ENCODE measurements at places on chromosomes 13 and 19.

GRCh38 chr19:29075149-29075548, 137.8 kb downstream of the UQCRFS1 start:
- no peak for DNase-seq

DNA sequence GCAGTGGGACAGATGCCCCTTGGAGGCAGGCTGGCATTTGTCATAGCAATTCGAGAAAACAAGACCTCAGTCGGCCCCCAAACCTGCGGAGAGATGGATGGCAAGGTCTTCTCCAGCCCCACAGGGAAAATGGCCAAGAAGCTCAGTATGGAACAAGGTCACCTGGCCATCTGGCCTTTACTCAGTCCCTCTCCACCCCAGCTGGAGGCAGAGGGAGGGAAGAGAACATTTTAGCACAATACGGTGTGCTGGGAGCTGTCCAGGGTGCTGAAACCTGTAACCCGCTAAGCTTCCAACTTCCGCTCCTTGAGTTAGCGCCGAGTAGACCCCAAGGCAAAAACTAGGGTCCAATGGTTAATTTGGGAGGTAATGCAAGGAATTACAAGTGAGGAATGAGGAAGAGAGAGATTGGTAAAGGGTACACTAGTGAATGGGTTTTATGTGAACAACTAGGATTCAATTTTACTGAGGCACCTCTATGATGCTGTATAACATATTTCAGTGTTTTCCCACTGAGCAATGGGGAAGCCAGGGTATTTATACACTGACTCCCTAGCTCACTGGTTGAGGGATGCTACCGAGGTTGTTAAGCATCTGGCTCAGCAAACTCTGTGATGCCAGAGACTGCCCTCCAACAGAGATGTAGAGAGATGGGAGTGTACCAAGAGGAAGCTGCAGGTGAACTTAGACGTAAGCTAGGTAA, 64.3 kb downstream of the CACNA1A start:
- DNase-seq, result peak; percentile 32

- DNase-seq, result no peak
Measured at GRCh38 chr13:106393776-106394175, 141.7 kb downstream of the EFNB2 start.

GRCh38 chr19:2582984-2583956, 107.3 kb downstream of the GADD45B start:
- DNase-seq, result no peak

GRCh38 chr13:78197231-78197630, 278.6 kb upstream of the EDNRB start:
- no peak for DNase-seq

GRCh38 chr13:75935805-75936204, 299.7 kb downstream of the LMO7 start:
- DNase-seq, result no peak

- no peak for DNase-seq
Measured at GRCh38 chr13:112877539-112877938, 91.5 kb upstream of the MCF2L start.

DNA sequence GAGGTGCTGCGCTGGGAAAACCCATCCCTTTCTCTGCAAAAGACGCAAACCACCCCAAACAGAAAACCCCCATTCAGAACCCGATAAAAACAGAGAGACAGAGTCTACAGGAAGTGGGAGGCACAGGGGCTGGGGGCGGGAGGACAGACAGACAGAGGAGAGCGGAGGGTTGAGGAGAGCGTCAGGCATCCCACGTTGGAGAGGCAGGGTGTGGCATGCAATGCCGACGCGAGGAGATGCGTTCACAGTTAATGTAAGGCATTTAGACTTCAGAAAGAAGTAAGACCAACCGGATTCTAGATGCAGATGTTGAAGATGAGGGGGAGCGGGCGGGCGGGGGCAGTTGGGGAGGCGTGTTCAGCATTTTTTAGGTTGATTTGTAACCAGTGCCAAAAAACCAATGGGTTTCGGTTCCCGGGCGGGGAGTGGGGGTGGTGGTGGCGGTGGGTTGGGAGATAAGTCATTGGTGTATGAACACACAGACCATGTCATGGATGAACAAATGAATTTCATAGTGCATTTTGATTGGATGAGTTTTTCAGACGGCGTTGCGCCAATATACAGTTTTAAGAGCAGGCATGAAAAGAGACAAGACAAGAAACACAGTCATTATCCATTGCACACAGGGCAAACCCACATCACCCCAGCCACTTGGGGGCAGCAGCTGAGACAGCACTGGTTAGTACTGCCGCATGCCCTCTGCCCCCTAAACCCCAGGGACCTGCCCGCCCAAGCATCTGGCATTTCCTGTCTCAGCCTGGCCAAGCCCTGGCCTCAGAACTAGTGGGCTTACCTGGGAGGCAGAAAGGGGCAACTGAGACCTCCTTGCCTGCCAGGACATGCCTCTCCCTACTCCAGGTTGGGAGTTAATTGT, 91.3 kb downstream of the IER2 start:
- DNase-seq, result no peak

GRCh38 chr19:21468791-21469190, 36.6 kb upstream of the ZNF429 start:
- no peak for DNase-seq

DNA sequence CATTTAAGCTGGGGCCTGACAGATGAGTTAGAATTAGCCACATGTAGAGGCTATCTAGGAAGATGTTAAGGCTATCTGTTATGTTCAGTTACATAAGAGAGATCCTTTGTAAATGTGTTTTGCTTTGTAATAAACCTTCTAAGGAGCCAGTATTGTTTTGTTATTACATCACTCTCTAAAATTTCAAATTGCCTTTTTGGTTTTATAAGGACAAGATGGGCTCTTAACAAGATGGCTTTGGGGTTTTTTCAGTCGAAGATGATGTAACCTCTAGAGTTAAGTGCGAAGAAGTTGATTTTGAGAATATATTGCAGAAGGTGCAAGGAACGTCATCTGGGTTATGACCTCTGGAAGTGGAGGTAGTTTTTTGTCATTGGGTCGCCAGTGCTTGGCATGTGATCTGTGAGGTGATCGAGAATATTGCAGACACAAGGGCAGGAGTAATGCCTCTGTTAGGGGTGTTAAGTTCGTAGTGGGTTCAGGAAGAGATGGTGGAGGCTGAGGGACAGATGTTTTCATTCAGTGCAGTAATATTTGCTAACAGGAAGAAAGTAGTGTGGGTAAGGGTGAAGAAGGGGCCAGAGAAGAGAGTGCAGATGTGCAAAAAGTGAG, 12.7 kb downstream of the LSM14A start:
- DNase-seq, result no peak

DNA sequence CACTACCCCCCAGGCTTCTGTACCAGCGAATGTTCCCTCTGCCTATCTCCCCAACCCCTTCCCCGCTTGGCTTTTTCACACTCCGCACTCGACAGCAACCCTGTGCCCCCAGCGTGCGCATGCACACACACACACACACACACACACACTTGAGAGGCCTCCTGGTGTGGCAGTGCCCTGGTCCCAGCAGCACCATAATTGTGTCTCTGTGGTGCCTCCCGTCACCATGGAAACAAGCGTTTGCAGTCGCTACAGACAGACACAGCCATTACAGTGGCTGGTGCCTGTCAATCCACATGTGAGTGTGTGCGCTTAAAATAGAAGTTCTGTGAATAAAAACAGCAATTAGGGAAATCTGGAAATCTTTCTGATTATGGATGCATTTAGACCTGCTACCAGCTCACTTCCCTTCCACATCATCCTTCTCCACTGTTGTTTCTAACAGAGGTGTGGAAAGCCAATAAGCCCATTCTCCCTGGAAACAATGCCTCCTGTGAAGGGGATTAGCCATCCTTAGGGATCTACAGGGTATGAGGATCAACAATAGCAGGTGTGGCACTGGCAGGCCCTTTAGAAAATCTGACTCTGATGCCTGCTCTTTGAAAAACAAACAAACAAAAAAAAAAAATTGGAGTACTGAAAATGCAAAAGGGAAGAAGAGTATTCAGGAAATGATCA, 146.3 kb downstream of the DCLK1 start:
- no peak for DNase-seq

DNA sequence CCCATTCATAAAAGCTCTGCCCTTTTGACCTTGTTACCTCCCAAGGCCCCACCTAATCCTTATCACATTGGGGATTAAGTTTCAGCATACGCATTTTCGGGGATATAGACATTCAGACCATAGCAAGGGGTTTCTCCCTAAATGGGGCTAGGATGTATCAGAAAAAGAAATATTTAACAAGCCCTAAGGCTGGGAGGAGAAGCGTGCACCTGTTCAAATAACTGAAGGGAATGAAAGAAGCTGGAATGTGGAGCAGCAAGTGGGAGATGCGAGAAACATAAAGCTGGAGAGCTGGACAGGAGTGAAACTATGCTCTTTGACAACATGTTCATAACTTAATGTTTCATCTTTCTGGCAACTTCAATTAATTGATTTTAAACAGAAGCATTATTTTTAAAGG, 811.8 kb upstream of the GPC6 start:
- DNase-seq, result no peak

GRCh38 chr13:106660746-106661625, 93.0 kb upstream of the ARGLU1 start:
- DNase-seq, result no peak

Data from stimulated activated CD4-positive, alpha-beta T cell treated with anti-CD3 and anti-CD28 coated beads, Interleukin-12 subunit alpha, Interleukin-12 subunit beta, amount 100 ng/mL, for 4 hours (primary cell).